Dermis microvascular lymphatic vessel endothelial cell (primary cell): ENCODE measurements at places on chromosomes 13 and 19. TPM values are rescaled to one million over a fixed set of nuclear protein-coding genes. Genes with fewer than 3 reads are reported as not detected.

- peak; percentile 31 for DNase-seq
Measured at GRCh38 chr19:35267818-35268535, 785 bp upstream of the USF2 start.

DNA sequence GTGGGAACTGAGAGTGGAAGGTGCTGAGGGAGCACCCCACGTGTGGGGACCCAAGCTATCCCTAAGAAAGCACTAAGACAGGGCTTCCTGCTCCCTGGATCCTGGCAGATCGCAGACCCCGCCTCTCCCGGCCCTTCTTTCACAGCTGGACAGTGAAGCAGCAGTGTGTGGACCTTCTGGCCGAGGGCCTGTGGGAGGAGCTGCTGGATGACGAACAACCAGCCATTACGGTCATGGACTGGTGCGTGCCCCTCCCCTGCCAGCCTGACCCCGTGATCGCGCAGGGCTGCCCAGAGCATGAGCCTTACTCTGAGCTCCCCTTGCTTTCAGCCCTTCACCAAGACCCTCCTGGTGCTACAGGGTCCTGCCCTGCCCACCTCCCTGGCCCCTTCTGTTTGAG is 2.3 kb downstream of the NCCRP1 start:
- DNase-seq, result peak; percentile 36

- no peak for DNase-seq
Measured at GRCh38 chr19:35509018-35509652, 4.3 kb downstream of the DMKN start.

PRSS57 gene
- not detected in 2 replicates for total RNA-seq

DNA sequence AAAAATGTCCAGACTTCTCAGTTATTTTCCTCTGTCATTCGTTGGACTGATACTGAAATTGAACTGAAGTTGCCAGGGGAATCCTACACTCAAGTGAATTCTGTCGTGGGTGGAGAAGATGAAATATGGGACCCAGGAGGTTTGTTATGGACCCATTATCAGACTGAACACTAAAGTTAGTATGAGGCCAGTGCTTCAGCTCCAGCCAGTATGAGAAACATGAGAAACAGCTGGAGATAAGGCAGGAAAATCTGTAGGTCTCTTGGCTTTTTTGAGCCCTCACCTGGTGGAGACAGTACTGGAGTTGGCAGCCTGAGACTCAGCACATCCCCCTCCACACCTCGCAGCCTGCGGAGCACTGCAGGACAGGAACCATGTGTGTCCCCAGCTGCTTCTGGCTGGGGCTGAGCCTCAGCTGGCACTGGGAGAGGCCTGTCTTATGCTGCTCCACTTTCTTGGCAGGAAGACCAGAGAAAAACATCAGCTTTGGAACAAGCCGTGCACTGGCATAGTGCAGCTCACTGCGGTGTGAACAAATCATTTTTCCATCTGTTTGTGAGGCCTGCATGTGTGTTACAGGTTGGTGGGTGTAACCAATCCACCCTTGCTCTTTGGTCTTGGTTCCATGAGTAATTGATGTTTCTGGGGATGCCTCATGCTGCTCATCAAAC is 641.0 kb downstream of the FGF9 start:
- no peak for DNase-seq

BRCA2 gene
- total RNA-seq, result 2.3 and 5.1 TPM in 2 replicates

DNA sequence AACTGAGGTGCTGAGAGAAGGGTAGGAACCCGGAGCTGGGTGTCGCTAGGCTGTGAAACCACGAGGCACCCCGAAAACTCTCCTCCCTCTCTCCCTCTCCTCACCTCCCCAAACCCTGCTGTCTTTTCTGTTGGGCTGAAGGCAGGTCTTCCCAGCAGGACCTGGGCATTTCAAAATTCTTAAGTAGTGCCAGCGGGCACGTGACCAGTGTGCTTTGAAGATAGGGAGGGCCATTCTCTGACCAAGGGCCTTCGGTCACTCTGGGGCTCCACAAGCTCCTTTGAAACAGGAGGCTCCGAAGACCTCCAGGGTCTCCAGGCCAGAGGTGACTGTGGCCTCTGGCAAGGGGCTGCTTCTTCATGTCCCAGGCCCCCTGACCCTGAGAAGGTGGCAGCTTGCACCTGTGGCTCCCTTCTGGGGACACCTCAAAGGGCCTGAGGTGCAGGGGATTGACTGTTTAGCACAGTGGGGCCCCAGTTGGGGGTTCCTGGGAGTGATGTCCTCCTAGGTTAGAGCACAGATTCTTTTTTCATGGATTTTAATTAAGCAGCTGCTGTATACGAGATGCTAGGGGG is 48.3 kb downstream of the DNM2 start:
- no peak for DNase-seq

DNA sequence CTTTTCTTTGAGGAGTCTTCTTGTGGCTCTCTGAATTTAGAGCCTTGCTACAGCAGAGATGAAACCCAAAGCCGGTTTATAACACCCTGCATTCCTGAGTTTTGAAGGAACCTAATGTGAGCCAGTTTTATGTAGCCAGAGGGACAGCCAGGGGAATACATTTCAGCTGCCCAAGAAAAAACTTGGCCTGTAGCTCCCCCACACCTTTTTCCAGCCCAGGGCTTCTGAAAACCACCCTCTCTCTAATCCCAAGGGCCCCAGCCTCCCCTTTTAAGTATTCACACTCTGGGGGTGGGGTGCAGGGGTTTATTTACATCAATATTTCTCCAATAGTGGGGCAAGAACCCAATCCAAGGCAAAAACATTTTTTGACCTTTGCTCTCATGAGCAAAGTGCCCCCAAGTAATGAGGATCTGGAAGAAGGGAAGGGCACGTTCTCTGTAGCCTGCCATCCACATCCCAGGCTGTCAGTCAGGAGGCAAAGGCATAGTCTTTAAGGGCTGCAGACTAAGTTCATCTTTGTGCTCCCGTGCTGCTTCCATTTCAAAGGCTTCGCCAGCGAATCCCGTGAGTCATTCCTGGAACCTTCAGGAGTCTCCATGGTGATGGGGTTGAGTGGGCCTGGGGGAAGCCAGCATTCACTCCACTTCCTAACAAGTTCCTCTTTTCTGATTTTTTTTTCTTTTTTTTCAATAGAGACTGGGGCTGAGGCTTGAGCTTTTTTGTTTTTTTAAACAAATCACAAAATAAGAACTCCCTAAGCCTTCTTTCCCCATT is 33.2 kb upstream of the MEDAG start:
- DNase-seq, result peak; percentile 95

GRCh38 chr19:9644472-9644871 is 23.4 kb upstream of the ZNF561 start:
- DNase-seq, result no peak

DNA sequence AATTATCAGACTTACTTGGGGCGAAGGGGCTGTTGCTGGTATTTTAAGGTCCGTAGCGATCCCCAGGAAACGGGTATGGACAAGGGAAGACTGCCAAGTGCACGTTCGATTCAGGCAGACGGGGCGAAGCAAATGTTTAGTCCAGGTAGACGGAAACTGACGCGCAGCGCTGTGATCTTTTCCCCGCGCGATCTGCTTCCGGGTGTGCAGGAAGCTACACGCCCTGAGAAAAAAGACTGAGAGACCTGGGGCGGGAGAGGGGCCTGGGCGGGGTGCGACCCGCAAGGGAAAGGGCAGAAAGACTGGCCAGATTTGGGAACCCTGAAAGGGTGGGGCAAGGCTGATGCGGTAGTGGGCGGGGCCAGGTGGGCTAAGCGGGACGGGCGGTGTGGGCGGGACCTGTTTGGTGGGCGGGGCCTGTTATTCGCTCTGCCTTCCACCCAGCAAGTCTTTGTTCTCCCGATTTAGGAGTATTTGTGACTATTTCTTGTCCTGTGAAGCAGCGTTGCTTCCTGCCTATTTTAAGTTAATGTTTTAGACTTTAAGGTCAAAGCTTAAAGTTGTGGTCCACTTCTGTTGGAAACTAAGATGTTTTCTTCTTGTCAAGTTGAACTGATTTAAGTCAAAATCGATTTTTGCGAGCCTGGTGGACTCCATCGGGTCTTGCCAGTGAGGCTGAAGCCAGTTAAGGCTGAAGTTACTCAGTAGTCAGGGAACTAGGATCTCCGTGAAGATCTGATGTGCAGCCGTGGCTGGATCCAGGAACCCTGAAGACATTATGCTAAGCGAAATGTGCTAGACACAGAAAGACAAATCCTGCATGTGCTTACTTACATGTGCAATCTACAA is at the start of gene ZNF836:
Gene ZNF836, minus strand, starts transcription at position 301 of the 849 bp plus-strand sequence. CDS start 3,549 bp downstream, outside the sequence.
- peak; percentile 74 for DNase-seq

DNA sequence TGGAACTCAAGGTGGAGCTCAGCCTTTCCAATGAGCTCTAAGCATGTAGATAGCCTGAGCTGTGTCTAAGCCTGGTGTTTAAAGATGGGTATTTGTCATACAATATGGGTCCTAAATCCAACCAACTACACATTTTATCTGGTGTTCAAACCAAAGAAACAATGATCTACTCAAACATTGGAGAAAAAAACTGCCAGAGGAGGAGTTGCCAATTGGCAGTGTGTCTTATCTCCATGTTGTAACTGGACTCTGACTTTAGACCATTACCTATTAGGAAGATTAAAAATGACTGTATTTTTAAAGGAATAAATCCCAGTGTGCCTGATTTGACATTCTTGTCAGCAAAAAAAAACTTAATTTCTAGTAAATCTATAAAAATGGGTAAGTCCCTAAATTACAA is 96.3 kb downstream of the COG6 start:
- DNase-seq, result no peak

CEACAM19 gene
- 0.51 and 1.1 TPM in 2 replicates for total RNA-seq

ICAM4 gene
- 0.13 and 0.26 TPM in 2 replicates for total RNA-seq

LYPD3 gene
- 0.26 and 0.51 TPM in 2 replicates for total RNA-seq

- DNase-seq, result no peak
Measured at GRCh38 chr19:29672933-29673336, 7.7 kb downstream of the PLEKHF1 start.

- DNase-seq, result no peak
Measured at GRCh38 chr19:34128558-34129250, 43.6 kb upstream of the LSM14A start.

GRCh38 chr19:55656552-55656951 is 1.7 kb downstream of the U2AF2 start:
- no peak for DNase-seq

DNA sequence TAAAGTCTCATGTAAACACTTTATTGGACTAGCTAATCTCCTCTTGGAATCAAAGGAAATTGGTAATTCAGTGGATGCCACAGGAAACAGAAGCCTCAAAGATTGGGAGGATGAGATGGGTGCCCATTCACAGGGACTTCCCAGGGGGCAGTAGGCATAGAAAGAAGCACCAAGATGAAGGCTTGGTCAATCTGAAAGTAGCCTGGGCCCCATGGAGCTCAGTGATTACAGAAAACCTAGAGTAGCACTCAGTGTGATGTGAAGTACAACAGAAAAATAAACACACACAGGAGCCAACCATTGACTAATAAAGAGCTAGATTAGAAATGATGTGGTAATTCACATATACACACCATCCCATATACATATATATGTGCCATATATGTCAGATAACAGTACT is 560.6 kb downstream of the TBC1D4 start:
- DNase-seq, result no peak

DNA sequence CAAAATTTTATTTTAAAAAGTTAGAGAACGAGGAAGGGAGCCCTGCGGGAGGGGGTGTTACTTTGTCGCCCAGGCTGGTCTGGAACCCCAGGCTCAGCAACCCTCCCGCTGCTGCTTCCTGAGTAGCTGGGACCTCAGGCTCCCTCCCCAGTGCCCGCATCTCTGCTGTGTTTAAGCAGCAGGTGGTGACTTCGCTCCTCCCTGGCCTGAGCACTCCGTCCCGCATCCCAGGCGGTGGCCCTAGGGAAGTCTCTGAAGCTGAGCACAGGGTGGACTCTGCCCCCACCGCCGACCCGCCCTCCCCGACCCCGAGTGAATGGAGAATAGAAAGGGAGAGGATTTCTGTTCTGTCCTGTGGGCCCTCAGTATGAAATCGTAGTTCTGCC is 30.5 kb downstream of the ZNF701 start:
- DNase-seq, result no peak

GRCh38 chr13:96119921-96120320 is 30.0 kb downstream of the HS6ST3 start:
- no peak for DNase-seq

DNA sequence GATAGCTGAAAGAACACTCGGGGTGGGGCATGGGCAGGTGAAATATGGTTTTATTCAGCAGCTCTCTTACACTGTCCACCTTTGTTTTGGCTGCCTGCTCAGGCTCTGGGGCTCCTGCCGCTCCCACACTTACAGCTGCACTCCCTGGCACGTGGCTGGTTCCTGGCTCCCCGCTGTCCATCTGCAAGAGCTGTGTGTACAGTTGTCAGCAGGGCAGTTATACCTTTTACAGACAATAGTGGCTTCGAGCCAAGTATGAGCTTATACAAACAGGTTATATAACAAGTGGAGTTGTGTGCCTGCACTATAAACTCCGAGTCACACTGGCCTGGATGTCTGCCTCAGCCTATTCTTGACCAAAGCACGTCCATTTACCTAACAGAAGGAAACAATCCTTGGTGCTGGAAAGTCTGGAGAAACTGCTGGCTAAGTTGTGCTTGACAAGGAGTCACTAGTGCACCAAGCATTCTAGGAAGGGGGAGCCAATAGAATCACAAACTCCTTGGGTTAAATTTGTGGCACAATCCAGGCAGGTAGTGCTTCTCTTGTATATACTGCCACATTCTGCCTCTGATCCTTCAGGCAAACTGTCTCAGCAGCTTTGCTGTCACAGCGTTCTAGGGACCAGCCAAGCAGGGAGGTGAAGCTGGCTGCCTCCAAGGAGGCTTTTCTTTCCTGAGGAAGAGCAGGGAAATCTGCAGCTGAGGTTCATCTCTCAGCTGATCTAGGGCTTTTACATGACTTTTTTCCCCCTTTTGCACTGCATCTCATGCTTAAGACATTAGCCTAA is 68.2 kb downstream of the NHLRC3 start:
- no peak for DNase-seq

GRCh38 chr13:101309014-101309619 is 107.2 kb downstream of the NALCN start:
- no peak for DNase-seq

RASGRP4 gene
- not detected in 2 replicates for total RNA-seq

DNA sequence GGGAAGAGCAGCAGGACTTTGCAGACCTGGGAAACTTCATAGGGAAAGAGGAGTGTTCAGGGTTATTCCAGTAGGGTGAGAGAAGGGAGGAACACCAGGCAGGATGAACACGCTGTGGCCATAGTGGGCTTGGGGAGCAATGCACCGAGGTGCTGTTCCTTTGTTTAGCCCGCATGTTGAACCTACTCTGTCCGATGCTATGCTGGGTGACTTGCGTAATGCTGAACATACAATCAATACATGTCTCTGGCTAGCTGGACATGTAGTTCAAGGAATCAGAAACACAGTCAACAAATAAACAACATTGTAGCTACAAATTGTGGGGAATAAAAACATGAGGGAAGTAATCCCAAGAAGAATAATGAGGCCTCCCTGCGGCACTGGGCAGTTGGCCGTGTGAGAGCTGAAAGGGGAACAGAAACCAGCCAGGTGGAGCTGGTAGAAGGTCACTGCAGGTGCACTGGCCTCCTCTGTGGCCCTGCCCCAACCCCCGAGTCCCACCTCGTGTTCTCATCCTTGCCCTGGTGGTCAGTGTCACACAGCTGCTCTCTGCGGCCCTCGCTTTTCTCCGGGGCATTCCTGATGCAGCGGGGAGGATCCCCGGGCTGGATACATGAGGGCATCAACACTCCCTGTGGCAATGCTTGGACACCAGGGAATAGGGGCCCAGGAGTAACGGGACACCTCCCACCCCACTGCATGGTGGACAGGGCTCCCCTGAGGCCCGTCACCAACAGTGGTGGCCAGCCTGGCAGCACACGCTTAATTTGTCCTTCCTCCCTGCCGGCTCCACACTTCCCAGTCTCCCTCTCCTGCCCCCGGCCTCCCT is 36.9 kb upstream of the TUBGCP3 start:
- DNase-seq, result no peak

RFPL4AL1 gene
- total RNA-seq, result 0.51 TPM in 1 of 2 replicates, not detected in the other

GDF15 gene
- 74.8 and 238 TPM in 2 replicates for total RNA-seq

POP4 gene
- 57.5 and 57.8 TPM in 2 replicates for total RNA-seq

CALM3 gene
- total RNA-seq, result 112 and 121 TPM in 2 replicates

GRCh38 chr19:662207-662961 is 630 bp downstream of the RNF126 start:
- DNase-seq, result peak; percentile 24
